ENCODE measurements at places on chromosomes 11 and 22.

- peaks cover 34% of the 10 kb centered on the region for H3K4me1 ChIP-seq
- H3K4me3 ChIP-seq, result no peak overlapping the region
- peak overlapping the region; percentile 93 for H3K27ac ChIP-seq
Observed at GRCh38 chr11:85827748-85828639, 17.1 kb upstream of the SYTL2 start.

- no peak overlapping the region for H3K27ac ChIP-seq
- no peaks in the 10 kb centered on the region for H3K27me3 ChIP-seq
- no peak overlapping the region for H3K4me3 ChIP-seq
- no peaks in the 10 kb centered on the region for H3K36me3 ChIP-seq
- peaks cover 5% of the 10 kb centered on the region for H3K4me1 ChIP-seq
Observed at GRCh38 chr11:73428227-73428626, 52.0 kb downstream of the RELT start.

GRCh38 chr11:13899603-13900002, 62.9 kb upstream of the SPON1 start:
- no peak overlapping the region for H3K4me3 ChIP-seq
- H3K36me3 ChIP-seq, result no peaks in the 10 kb centered on the region
- no peak for DNase-seq
- H3K4me1 ChIP-seq, result peaks cover 12% of the 10 kb centered on the region

DNA sequence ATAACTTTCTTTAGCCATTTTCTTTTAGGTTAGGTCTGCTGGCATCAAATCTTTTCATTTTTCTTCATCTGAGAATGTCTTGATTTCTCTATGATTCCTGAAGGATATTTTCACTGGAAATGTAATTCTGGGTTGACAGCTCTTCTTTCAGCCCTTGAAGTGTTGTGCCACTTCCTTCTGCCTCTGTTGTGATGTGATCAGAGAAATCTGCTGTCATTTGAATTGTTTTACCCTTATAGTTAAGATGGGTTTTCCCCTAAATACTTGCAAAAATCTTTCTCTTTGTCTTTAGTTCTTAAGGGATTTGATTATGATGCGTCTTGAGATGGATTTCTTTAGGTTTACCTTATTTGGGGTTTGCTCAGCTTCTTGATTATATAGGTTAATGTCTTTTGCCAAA, 23.0 kb downstream of the USP47 start:
- DNase-seq, result no peak
- H3K4me1 ChIP-seq, result peaks cover 3% of the 10 kb centered on the region
- H3K4me3 ChIP-seq, result no peak overlapping the region
- no peaks in the 10 kb centered on the region for H3K27me3 ChIP-seq
- no peak overlapping the region for H3K27ac ChIP-seq

GRCh38 chr22:10961043-10961860, 4566.7 kb upstream of the OR11H1 start:
- no peak overlapping the region for H3K4me3 ChIP-seq
- no peaks in the 10 kb centered on the region for H3K4me1 ChIP-seq
- no peak overlapping the region for H3K27ac ChIP-seq

GRCh38 chr11:4068962-4069361, 25.6 kb upstream of the RRM1 start:
- peaks cover 44% of the 10 kb centered on the region for H3K4me1 ChIP-seq
- H3K27ac ChIP-seq, result no peak overlapping the region
- H3K4me3 ChIP-seq, result no peak overlapping the region
- no peaks in the 10 kb centered on the region for H3K36me3 ChIP-seq
- no peaks in the 10 kb centered on the region for H3K27me3 ChIP-seq

GRCh38 chr11:13440100-13440855, 22.7 kb downstream of the BTBD10 start:
- no peaks in the 10 kb centered on the region for H3K27me3 ChIP-seq
- H3K4me3 ChIP-seq, result peak overlapping the region; percentile 33
- no peak overlapping the region for H3K27ac ChIP-seq
- peaks cover 5% of the 10 kb centered on the region for H3K36me3 ChIP-seq
- peaks cover 9% of the 10 kb centered on the region for H3K4me1 ChIP-seq
- DNase-seq, result no peak

DNA sequence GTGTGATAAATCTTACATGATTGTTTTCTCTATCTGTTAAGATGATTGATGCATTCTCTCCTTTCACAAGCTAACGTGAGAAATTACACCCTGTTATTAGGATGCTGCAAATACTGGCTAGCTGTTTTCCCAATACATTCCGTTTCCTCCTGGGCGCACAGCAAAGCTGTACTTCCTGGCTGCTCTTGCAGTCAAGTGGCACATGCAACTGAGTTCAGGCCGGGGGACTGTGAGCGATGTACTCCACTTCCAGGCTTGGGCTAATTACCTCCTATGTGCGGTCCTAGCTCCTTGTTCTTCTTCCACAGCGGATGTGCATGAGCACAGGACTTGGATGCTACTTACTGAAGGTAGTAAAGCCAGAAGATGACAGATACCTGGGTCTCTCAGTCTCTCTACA, 234.9 kb upstream of the SESN3 start:
- no peaks in the 10 kb centered on the region for H3K27me3 ChIP-seq
- H3K4me3 ChIP-seq, result no peak overlapping the region
- no peak overlapping the region for H3K27ac ChIP-seq
- no peaks in the 10 kb centered on the region for H3K36me3 ChIP-seq

DNA sequence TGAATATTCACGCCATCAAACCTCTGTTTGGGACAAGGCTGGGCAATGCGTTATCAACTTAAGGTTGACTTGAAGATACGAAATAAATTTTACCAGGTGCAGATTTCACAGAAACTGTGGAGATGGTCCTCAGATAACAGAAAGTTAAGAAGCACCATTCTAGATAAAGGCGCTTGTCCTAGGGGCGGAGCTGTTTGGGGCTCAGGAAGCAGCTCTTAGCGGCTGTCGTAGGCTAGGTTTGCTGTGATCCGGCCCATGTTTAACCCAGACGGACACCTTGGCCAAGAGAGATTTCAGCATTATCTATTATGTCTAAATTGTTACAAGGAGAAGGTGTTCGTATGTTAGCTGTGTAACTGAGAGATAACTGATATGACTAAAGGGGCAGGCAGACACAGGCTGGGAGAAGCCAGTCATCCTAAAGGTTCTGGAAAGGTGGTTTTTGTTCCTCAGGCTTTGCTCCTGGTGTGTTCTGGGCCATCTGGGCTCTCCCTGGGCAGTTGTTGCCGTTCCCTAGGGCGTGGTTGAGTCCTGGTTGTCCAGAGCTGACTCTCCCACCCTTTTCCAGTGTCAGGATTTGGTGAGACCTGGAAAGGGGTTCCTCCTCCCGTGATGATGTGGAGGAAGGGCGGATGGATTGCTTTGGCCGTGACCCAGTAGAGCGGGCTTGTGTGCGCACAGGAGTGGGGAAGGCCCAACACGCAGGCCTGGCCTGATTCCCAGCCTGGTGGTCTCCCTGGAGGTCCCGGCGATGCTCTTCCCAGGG, 25.8 kb downstream of the TPCN2 start:
- H3K4me3 ChIP-seq, result no peak overlapping the region
- DNase-seq, result no peak
- H3K27ac ChIP-seq, result no peak overlapping the region

DNA sequence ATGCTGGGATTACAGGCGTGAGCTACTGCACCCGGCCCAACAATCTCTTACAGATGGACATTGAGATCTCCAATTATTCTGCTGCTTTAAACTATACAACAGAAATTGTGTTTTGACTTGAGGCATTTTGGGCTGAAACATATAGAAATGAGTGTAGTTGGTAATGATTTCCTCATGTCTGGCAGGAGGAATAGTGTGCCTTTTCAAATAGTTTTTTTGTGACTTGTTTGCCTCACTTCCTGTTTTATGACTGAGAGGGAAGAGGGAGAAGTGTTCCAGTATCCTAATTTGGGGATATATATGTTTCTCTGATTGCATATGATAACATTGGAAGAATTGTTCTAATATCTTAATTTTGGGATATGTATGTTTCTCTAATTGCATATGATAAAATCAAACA, 40.2 kb downstream of the EP300 start:
- no peak for DNase-seq
- no peaks in the 10 kb centered on the region for H3K27me3 ChIP-seq
- peaks cover 51% of the 10 kb centered on the region for H3K36me3 ChIP-seq
- H3K4me1 ChIP-seq, result no peaks in the 10 kb centered on the region
- peak overlapping the region; percentile 67 for H3K27ac ChIP-seq
- no peak overlapping the region for H3K4me3 ChIP-seq
